ENCODE measurements at places on chromosomes 5 and 9. TPM values are rescaled to one million over a fixed set of nuclear protein-coding genes. Genes with fewer than 3 reads are reported as not detected.

DNA sequence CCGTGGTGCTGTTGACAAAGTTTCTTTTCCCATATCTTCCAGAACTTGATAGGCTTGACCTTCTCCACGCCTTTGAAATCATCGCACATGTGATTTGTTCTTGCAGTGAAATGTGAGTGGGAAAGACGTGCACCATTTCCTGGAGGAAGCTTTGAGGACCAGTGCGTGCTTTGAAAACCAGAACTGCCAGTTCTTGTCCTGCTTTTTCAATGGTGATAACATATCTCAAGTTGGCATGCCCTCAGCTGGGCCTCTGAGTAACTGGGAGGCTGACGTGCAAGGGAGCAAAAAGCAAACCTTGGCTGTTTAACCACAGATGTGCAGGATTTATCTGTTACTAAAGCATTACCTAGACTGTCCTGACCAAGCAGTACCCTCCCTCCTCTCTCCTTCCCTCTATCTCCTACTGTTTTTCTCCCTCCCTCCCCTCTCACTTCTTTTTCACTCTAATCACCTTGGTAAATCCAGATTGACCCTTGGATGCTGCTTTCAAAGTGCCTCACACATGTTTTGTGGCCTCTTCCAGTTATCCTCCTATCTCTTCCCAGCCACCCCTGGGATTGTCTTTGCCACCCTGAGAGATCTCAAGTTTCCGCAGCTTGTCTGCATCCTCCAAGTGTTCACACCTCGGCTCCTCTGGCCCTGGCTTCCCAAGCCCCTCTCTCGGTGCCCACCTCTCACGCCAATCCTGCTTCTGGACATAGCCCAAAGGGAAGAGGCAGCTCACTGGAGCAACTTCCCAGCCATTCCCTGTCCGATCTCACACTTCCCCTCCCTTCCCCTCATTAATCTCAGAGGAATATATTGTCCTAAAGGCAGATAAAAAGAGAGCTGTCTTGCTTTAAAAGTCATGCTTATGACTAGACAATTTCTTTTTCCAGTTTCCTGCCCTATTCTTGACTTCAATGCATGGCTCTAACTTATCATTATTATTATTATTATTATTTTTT lies 198.3 kb downstream of the ERCC6L2 start:
- no peak for DNase-seq

- no peak for DNase-seq
These were observed 109.9 kb upstream of the EPB41L4A start for GRCh38 chr5:112528928-112529327.

DNA sequence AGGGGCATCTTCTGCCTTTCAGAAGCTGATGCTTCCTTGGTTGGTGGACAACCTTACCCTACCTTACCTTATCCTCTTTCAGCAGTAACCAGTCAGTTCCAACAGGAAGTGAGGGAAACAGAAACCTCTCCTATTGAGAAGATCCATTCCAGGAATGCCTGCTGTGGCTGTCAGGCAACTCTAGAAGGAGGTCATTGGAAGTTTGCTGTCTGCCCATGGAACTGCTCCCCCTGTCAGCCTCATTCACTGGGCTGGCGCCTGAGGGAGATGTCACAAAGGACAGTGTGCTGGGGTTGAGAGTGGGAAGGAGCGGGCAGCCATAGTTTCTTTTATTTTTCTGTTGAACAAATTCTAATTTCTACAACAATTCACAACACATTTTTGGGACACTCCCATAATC lies 54.7 kb downstream of the IRX1 start:
- no peak for DNase-seq

Gene LVRN
- total RNA-seq = 3.0 TPM

Gene SLC36A3
- not detected for total RNA-seq

GRCh38 chr5:124742983-124743601 lies 3.3 kb downstream of the ZNF608 start:
- DNase-seq = peak; percentile 73

GRCh38 chr5:94700592-94700991 lies 82.1 kb downstream of the SLF1 start:
- DNase-seq = no peak

DNA sequence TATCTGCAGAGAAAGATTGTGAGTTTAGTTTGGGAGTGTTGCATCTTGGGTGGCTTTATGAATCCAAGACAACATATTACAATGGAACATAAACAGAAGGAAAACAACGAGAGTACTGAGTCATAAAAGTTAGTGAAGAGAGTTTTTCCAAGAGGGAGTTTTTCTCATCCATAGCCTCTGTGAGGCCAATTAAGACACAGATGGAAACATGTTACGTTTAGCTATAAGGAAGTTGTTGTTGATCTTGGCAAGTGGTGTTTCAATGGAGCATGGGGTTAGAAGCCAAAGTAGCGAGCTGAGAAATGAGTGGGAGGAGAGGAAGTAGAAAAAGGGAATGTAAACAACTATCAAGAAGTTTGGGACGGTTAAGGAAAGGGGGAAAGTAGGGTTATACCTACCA lies 53.3 kb upstream of the SPATA31D4 start:
- DNase-seq = no peak
